Muscle of back (tissue), 13 donors: ENCODE measurements at places on chromosomes 11 and 22. TPM values are rescaled to one million over a fixed set of nuclear protein-coding genes. Genes with fewer than 3 reads are reported as not detected.

DNA sequence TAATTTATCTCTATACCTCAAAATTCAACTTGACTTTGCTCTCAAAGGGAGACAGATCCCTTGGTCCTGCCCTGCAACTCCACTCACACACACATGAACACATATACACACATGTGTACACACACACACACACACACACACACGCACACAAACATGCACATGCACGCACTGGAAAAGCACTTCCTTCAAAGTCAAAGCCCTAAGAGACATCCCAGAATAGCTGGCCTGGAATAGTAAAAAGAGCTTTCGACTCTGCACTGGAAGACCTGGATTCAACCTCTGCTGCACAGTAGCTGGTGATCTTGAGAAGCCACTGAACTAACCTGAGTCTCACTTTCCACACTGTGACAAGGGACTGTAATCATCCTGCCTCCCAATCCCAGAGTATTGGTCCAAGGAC is 26.8 kb downstream of the TENM4 start:
- no peak for DNase-seq

- DNase-seq = no peak
Measured at GRCh38 chr11:41051919-41052635, 407.4 kb downstream of the LRRC4C start.

- DNase-seq = no peak
Measured at GRCh38 chr11:134429106-134429505, 17.1 kb upstream of the B3GAT1 start.

Gene APOL4
- polyA plus RNA-seq = 10.2 TPM

Gene PAFAH1B2
- 56.4 TPM for polyA plus RNA-seq

DNA sequence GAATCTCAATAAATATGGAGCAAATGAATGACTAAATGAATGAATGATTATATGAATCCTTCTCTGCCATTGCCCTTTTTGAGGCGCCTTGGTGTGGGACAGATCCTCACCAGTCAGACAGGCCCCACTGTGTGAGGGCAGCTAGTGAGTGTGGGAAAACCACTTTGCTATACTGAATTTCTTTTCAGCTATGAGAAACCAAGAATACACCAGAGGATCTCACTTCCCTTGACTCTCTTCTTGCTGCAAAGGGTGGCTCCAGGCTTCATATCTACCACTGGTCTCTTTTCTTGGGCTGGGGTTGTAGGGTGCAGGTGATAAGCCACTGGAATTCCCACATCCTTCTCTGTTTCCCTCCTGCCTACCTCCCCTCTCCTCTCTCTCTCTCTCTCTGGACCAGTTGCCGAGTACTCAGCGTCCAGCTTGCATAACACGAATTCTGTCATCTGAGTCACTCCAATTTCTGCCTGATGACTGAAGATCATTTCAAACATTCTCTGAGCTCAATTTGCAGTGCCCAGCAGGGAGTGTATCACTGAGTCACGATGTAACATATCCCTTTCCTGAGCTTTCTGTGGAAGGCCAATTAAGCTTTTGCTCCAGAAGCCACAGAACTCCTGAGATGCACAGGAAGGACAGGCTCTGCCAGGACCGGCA is 304.3 kb upstream of the NCAM1 start:
- peak; percentile 91 for DNase-seq
